ENCODE measurements at places on chromosomes 2 and 18. TPM values are rescaled to one million over a fixed set of nuclear protein-coding genes. Genes with fewer than 3 reads are reported as not detected.

DNA sequence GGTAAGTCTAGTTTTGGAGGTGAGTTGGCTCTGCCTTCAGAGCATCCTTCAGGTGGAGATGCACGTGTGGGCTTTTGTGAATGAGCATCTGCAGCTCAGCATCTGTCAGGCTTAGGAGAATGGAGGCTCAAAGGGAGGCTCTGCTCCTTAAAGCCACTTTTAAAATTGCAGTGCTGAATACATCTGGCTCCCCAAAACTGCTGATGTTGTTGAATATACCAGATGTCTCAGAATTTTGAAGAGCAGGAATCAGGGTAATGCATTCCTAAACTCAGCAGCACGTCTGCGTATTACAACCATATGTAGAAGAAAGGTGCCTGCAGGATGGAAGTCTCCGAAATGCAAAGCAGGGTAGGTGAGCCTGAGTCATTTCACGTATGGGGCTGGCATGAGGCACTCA is 106.5 kb upstream of the EFEMP1 start:
- no peaks in the 10 kb centered on the region for H3K4me1 ChIP-seq
- no peaks in the 10 kb centered on the region for H3K36me3 ChIP-seq
- DNase-seq = no peak
- no peaks in the 10 kb centered on the region for H3K27me3 ChIP-seq
- no peak overlapping the region for H3K27ac ChIP-seq

INO80B gene
- 44.3 TPM for total RNA-seq

DNA sequence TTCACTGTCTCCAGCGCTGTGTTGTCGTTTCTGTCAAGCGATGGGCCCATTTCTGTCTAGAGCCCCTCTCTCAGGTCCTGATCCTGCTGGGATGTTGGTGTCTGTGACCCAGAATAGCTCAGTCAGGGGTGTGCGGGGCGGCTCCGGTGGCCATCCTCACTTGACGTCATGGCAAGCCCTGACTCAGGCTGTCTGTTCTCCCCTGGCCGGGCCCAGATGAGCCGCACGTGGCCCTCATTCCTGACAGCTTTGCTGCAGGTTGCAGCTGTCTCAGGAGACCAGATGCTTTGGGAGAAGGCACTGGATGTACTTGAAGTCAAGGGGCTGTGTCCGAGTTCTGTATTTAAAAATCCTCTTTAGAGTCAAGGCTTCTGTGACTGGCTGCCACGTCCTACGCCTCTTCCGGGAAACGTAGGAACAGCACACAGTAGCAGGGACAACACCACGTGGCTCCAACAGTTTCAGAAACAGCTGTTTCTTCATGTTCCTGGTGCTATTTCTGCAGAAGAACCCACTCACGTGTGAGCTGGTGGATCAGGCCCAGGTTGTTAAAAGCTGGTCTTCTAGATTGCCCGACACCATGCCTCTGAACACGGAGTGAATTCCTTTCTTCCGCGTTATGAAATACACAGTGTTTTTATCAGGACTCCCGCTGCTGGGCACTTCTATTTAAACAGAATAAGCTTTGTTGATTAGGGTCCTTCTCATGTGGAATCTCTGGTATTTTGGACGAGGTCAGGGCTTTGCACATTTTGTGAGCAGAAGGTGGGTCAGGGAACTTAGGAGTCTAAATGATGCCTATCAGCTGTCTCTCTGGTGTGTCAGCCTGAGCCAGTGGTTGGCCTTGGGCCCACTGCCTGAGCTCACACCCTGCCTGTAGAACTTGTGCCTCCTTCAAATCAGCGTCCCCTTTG is 28.3 kb upstream of the NTSR2 start:
- H3K4me3 ChIP-seq = no peak overlapping the region
- no peaks in the 10 kb centered on the region for H3K27me3 ChIP-seq
- no peak for DNase-seq

DNA sequence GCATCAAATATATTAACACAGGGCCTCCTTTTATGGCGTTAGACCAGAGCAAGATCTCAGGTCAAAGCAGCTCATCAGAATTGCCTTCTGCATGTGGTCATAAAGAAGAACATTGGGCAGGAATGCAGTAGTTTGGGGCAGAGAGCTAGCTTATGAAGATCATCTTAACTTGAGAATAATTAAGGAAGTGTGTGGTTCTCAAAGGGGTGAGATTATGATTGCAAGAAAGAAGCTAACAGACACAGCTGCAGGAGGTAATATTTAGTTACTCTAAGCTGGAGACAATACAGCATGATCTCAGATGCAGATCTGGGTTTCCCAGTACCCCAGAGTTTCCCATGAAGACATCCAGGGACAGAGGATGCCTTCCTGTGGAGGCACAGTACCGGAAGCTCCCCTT is 91.6 kb downstream of the TTC27 start:
- H3K4me3 ChIP-seq = no peak overlapping the region
- no peaks in the 10 kb centered on the region for H3K4me1 ChIP-seq
- no peak for DNase-seq
- no peaks in the 10 kb centered on the region for H3K27me3 ChIP-seq
- H3K27ac ChIP-seq = no peak overlapping the region
- no peaks in the 10 kb centered on the region for H3K36me3 ChIP-seq

DNA sequence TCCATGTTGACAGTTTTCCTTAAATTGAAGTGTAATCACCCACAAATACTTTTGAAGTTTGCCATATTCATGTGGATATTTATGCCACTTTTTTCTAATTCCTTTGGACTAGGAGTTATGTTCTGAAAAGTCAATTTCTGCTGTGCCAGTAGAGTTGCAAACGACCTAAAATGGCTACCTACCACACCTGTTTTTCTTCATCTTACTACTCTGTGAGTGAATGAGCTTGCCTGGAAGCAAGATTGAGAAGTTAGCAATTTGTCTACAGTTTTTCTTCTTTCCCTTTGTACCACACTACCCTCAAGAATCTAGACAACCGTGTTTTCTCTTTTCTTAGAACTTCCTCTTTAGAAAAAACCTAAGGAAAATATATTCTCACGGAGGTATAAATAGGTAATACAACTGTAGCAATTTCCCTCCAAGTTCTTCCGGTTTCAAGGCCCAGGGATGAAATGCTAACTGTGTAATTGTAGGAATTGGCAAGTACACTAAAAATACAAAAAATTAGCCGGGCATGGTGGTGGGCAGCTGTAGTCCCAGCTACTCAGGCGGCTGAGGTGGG is 7.3 kb upstream of the SLC39A10 start:
- DNase-seq = no peak
- no peaks in the 10 kb centered on the region for H3K27me3 ChIP-seq
- H3K27ac ChIP-seq = no peak overlapping the region
- H3K4me3 ChIP-seq = no peak overlapping the region
- H3K4me1 ChIP-seq = peaks cover 24% of the 10 kb centered on the region
- H3K36me3 ChIP-seq = no peaks in the 10 kb centered on the region

GRCh38 chr2:147331790-147332419 is 512.9 kb upstream of the ACVR2A start:
- no peak overlapping the region for H3K27ac ChIP-seq
- H3K36me3 ChIP-seq = no peaks in the 10 kb centered on the region
- H3K4me3 ChIP-seq = no peak overlapping the region
- no peak for DNase-seq

DNA sequence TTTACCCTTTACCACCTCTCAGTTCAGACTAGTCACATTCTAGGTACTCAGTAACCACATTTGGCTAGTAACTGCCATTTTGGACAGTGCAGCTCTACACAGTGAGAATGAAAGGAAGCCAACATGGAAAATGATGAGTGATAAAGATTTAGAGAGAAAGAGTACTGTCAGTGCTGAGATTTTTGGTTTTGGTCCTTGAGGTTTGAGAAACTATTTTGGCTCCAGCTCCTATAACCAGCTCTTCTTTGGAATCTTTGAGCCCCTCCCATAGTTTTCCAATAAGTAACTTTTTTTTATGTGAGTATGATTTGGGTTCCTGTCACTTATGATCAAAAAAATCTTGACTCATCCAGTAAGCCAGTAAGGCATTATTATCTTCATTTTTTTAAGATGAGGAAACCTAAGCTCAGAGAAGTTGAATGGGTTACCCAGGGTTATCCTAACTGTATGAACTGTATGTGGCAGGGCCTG is 173.0 kb downstream of the BABAM2 start:
- H3K27me3 ChIP-seq = no peaks in the 10 kb centered on the region
- H3K27ac ChIP-seq = no peak overlapping the region
- no peak for DNase-seq
- H3K4me1 ChIP-seq = no peaks in the 10 kb centered on the region
- H3K4me3 ChIP-seq = no peak overlapping the region

ABCG8 gene
- total RNA-seq = not detected

DNA sequence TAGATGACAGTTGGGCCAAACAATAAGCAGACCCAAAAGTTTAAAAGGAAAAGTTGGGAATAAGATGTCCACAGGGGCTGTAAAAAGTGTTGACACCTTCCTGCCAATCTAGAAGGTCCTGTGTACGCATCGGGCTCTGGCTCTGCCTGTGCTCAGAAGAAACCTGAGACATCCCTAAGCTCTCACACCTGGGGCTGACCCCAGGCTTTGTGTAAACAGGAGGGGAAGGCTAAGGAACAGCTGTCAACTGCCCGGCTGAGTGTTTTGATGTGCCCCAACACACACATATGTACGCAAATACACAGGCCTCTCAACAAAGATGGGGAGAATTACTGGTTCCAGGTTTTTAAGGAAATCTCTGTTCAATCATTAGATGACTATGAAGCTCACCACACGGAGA is 59.5 kb downstream of the TMEM131 start:
- peaks cover 21% of the 10 kb centered on the region for H3K4me1 ChIP-seq
- no peak for DNase-seq
- no peaks in the 10 kb centered on the region for H3K27me3 ChIP-seq
- no peaks in the 10 kb centered on the region for H3K36me3 ChIP-seq
- no peak overlapping the region for H3K4me3 ChIP-seq

DNA sequence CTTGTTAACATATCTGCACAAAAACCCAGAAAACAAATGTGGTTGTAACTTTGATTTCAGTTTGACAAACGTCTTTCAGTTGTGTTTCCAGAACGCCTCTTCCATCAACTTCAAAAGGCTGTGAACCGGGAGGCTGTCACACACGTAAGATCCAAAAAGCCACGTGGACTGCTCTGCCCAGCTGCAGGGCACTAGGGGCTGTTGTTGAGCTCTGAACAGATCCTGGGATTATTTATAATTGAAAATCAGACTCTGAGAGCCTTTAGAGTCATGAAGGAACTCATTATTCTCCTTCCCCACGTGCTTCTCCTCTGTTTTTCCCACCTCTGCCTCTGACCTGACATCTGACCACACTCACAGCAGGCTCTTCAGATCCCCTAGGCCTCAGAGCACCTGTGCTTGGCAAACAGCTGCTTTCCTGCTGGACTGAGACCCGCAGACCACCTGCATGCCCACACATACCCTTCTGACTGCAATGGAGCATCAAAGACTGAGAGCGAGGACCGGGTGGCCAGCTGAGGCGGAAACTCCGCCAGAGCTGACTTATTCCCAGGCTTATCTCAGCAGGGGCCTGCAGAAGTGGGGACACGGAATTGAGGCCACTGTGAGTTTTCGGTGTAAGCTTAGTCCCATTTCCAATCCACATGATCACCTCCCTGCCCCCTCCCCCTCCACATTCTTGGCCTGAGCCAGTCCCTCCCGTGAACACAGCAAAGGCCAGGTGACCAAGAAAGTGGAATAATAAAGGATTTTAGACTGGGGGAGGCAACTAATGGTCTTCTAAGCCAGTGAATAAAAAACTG is 114.8 kb downstream of the ATL2 start:
- no peaks in the 10 kb centered on the region for H3K36me3 ChIP-seq
- H3K4me3 ChIP-seq = no peak overlapping the region
- no peaks in the 10 kb centered on the region for H3K4me1 ChIP-seq
- H3K27ac ChIP-seq = no peak overlapping the region
- H3K27me3 ChIP-seq = no peaks in the 10 kb centered on the region
- no peak for DNase-seq

DNA sequence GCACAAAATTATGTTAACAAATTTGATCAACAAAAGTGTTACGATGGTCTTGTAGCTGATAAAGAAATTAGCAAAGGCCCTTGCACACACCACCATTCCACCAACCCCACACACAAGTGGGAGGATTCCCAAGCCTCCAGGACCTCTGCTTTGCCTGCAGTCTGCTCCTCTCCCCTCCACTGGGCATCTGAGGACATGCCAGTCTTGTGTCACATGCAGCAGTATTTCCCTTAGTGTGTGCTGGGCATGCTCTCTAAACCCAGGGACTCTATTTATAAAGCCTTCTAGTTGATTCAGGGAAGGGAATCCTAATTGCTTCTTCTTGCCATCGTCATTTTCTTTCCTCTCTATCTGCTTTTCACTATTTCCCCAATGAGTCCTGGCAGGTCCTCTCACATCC is 53.3 kb downstream of the KCTD18 start:
- H3K27ac ChIP-seq = no peak overlapping the region
- no peaks in the 10 kb centered on the region for H3K27me3 ChIP-seq
- no peak overlapping the region for H3K4me3 ChIP-seq
- no peak for DNase-seq
- H3K36me3 ChIP-seq = no peaks in the 10 kb centered on the region
- no peaks in the 10 kb centered on the region for H3K4me1 ChIP-seq

DNA sequence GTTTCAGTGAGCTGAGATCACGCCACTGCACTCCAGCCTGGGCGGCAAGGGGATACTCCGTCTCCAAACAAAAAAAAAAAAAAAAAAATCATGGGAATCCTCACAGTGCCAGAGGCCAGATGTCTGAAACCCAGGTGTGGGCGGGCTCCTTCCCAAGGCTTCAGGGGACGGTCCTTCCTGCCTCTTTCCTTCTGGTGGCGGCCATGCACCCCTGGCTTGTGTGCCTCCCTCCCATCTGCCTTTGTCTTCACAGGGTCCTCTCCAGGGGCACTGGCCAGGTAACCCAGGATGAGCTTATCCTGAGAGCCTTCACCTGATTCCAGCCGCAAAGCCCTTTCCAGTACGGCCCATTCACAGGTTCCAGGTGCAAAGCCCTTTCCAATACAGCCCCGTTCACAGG is 40.9 kb upstream of the GPC1 start:
- no peaks in the 10 kb centered on the region for H3K4me1 ChIP-seq
- no peak overlapping the region for H3K4me3 ChIP-seq
- no peak overlapping the region for H3K27ac ChIP-seq
- DNase-seq = no peak
- no peaks in the 10 kb centered on the region for H3K27me3 ChIP-seq

DNA sequence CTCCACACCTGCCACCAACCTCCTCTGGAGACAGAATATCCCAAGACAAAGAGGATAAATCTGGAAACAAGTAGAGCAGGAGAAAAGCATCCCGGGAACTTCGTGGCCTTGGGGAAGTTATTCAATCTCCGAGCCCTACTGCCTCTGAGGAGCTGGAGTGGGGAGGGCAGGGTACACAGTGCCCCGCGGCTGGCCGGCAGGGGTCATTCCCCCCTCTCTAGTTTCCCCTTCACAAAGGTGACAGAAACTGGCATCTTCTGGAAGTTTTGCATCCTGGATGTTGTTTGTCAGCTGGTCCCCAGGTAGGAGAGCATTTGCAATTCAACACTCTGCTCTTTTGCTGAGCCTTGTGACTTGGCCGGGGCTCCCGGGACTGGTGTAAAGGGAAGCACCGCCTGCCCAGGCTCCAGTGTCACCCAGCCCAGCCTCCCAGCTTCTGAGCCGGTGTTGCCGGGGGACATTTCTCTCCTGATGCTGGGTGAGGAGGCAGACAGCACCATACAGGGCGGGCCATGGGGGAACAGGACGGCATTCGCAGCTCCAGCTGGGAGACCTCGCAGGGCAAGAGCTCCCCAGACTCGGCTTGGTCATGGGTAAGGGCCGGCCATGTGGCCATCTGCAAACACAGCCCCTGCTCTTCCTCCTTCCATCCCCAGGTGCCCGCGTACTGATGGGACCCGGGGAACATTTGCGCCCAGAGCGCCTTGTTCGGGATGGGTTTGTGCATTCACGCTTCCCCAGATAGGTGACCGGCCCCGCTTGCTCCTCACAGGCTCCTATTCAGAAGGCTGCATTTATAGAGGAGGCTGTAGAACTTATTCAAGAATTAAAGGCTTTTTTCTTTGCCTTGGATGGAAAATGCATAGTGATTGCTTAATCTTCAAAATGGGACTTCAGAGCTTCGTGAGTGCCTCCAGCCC is 7.4 kb upstream of the NTSR2 start:
- H3K27ac ChIP-seq = no peak overlapping the region
- H3K36me3 ChIP-seq = no peaks in the 10 kb centered on the region
- H3K4me3 ChIP-seq = no peak overlapping the region
- no peaks in the 10 kb centered on the region for H3K4me1 ChIP-seq
